T-helper 9 cell (primary cell): ENCODE measurements at places on chromosomes 5 and 9.

GRCh38 chr5:161277011-161277410 lies 269.5 kb downstream of the GABRB2 start:
- DNase-seq = no peak

- no peak for DNase-seq
Observed at GRCh38 chr9:93818827-93819472, 136.2 kb downstream of the BARX1 start.

GRCh38 chr5:133569347-133569746 lies 43.0 kb downstream of the FSTL4 start:
- no peak for DNase-seq

DNA sequence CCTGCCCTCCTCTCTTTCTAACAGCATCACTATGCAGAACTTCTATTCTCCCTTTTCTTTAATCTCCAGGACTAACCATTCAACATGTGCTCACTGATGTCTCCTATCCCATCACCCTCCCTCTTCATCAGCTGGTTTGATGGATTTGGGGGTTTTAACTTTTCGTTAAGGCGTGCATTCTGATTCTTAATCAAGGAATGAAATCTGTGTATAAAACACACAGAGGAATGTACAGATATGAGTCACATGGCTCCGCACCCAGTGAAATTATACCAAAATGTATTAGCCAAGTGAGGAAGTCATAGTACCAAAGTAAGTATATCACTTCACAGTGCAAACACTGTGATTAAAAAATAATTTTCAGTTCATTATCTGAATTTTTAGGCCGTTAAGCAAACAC lies 35.2 kb downstream of the MARCHF11 start:
- no peak for DNase-seq

GRCh38 chr5:1478271-1479035 lies 33.2 kb upstream of the SLC6A3 start:
- no peak for DNase-seq

DNA sequence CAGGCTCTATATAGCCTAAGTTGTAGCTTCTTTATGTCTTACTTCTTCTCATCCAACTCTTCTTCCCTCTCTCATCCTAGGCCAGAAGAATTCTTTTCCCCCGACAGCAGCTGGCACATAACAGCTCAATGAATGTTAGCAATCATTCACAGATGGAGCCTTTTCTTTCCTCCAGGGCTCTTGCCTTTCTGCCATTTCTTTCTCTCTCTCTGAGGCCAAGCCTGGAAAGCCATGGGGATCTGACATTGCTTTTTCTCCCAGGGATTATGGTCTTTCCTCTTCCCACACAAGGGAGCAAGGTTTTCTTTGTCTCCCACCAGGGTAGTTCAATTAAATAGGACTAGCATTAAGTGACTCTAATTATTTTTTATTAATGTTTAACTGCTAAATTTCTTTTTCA lies 20.5 kb downstream of the SMIM15 start:
- DNase-seq = no peak

DNA sequence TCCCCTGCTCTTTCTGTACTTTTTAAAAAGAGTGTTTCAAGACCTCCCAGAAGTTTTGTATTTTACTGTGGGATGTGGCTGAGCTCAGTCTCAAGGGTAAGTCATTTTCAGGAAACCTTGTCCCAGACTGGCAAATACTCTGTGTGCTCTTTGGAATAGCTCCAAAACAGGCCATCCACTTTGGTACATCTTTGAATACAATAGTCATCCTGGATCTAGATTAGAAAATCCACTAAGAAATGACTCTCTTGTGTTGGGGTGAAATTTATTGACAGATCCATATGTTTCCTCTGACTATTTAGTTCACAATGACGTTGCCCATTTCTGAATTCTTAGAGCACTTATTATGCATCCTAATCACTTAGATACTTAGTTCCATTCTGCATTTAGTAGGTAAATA lies 95.2 kb downstream of the PLCXD3 start:
- no peak for DNase-seq

- DNase-seq = no peak
Observed at GRCh38 chr9:135087489-135087792, at the start of gene OLFM1. OLFM1 (plus strand) TSS chr9:135087668; CDS start chr9:135087990, 322 bp downstream.

DNA sequence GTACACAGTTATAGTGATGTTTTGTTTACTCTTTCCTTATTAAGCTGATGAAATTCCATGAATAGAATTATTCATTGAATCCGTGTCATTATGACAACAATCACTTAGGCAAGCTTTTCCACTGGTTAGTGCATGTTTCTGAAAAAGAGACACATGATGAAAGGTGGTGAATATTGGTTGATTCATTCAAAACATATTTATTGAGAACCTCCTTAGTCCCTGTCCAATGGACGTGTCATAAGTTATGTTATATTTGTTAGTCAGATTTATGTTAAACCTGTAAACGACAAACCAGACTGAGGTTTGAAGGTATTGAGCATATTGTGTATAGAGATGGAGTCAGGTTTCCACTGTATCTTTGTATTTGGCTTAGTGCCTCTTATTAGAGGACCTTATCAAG lies 1888.9 kb upstream of the CDH6 start:
- no peak for DNase-seq

- DNase-seq = no peak
Observed at GRCh38 chr5:65320250-65320649, 161.5 kb downstream of the ADAMTS6 start.

DNA sequence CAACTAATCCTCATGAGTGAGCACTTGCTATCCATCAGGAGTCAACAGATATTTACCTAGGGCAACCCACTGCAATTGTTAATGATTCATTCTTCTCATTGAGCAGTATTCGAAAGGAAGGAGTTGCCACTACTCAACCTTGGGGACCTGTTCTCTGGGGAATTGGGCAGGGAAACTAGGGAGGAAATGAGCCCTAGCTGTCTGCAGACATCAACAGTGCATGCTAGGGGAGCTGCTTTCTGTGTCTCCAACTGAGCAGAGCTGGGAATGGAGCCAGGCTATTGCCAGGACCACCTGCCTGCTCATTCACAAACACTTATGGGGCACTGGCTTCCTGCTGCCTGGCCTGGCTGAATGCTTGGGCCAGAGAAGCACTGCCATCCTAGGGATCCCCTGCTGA lies 183.4 kb downstream of the TMEM38B start:
- DNase-seq = no peak
